Cardiac septum (tissue), 1 donor: ENCODE measurements at places on chromosomes 16 and 17.

DNA sequence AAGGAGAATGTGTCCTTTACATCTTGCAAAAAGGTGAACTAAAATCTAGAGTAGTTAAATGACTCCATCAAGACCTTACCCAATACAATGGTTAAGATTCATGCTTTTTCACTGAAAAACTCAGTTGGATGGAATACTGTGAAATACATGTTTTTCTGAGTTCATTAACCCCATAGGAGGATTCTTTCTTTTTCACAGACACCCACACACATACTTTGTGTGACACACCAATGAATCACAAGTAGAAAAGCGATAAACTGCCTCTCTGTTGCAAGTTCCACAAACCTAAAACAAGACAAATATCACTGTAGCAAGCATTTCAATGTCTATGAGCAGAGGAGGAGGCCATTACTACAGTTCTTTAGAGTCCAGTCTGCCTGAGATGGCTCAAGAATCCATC lies 258.8 kb upstream of the CDH5 start:
- DNase-seq: no peak

DNA sequence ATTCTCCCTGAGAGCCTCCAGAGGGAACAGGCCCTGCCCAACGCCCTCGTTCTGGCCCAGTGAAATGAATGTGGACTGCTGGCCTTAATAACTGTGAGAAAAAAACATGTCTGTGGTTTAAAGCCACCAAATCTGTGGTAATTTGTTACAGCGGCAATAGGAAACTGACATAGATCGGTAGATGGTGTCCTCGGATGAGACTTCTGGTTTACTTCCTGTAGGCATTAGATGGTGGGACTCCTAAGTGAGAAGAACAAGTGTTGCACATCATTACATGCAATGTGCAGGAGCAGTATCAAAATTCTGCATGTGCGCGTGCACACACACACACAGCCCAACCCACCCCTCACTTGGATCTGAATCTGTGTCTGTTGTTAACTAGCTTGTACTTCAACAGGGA lies 42.0 kb downstream of the CDK5R1 start:
- no peak for DNase-seq

GRCh38 chr17:1554751-1555540 lies 7.6 kb downstream of the PITPNA start:
- no peak for DNase-seq

- no peak for DNase-seq
Measured at GRCh38 chr17:6910987-6911603, 79.6 kb upstream of the TEKT1 start.

DNA sequence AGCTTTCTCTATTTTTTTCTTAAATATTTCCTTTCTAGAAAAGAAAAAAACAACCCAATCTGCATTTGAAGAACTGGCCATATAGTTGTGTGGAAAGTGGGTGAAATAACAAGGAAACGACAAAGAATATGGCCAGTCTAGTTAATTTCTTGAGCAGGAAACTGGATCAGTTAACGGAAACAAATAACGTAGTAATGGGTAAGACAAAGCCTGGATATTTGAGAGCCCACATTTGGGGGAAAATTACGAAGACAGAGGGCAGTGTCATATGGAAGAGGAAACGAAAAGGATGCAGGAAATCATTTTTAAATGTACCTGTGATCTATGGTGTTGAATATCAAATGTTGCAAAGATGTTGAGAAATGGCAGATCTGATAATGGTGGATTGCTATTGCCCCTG lies 78.6 kb downstream of the HS3ST3A1 start:
- no peak for DNase-seq

- peak; percentile 19 for DNase-seq
Measured at GRCh38 chr16:72936408-72936807, 111.5 kb downstream of the ZFHX3 start.

DNA sequence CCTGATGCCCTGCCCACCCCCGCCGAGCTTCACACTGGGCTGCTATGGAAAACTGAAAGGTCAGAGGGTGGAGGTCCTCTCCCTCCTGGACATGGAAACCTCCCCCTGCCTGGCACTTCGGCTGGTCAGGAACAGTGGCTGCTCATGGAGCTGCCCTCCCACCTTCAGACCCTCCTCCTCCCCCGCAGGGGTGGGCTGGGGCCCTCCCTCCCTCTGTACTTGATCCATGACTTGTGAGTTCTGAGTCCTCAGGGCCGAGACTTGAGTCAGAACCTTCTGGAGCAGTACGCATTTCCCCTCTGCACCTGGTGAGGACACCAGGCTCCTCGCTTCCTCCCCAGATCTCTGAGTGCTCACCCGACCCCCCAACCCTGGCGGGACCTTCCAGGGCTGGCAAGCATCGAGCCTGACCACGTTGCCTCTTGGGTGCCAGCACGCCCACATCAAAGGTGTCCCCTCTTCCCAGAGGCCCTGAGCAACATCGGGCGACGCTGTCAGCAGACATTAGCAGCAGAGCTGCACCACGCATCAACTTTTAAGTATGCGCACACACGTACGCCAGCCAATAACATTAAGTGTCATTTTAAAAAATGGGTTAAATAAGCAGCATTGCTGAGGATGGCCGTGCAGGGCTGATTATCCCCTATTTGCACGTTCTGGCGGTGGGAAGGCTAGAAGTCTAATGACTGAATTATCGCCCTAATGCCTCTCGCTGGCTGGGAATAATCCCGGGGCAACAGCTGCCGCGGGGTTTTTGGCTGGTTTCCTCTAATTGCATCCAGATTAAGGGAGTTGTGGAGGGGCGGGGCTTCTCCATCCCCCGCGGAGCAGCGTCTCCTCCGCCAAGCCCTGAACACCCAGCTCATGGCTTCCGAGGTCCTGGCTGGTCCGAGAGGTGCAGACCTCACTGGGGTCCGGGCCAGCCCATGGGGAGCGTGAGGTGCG lies 98.0 kb downstream of the TBC1D16 start:
- no peak for DNase-seq

DNA sequence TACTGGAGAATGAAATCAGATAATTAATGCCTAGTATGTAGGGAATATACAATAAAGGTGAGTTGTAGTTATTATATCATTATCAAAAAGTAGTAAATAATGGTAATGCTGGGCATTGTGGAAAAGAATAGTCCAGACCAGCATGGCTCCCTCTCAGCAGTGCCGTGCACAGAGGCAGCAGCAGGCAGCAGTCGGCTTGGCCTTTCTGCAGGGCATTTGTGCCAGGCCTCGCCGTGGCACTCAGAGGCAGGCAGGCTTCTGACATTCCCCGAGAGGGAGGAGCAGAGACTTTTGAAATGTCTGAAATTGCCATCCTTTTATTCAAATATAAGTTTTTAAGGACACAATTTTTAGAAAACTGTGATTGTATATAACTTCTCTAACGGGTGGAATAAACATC lies 15.0 kb downstream of the KIAA0513 start:
- no peak for DNase-seq
